Upper lobe of right lung (tissue), 1 donor: ENCODE measurements at places on chromosomes 1 and 21. TPM values are rescaled to one million over a fixed set of nuclear protein-coding genes. Genes with fewer than 3 reads are reported as not detected.

- DNase-seq = no peak
Observed at GRCh38 chr1:225146478-225146877, 217.0 kb downstream of the DNAH14 start.

DNA sequence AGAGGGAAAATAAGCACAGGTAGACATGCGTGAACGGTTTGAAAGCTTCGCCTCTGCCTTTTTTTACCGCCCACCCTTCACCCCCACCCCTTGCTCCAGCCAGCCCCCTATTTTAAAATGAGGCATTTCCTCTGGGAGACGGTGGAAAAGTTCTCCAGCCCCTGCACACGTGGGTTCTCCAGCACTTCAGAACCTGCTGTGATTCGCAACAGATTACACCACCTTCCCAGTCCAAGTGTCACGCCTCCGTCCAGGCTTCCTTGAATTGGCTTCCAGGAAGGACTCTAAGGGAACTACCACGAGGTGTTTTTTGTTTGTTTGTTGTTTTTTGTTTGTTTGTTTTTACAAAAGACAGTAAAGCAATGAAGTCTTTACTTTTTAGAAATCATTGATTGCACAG, 2.6 kb downstream of the LRRC7 start:
- no peak for DNase-seq

FCRL1 gene
- total RNA-seq = 1.4 TPM

GRCh38 chr1:116763787-116764465, 9.7 kb downstream of the CD2 start:
- no peak for DNase-seq

DNA sequence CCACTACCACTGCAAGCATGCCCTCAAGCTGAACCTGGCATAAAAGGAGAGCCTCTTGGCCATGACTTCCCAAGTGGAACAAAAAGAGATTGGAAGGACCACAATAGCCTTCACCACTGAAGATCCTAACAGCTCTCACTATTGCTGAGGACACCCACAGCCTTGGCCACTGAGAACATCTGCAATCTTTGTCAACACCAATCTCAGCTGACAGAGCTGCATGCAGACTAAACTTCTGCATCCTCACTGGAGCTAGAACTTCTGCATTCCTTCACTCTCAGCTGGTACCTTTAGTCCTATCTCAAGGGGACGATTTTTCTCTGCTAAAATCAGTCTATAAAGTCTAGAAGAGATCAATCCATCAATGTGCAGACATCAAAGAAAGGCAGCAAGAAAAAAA, 8.3 kb upstream of the FCRL2 start:
- DNase-seq = no peak

- DNase-seq = no peak
Observed at GRCh38 chr1:113976609-113977278, 2.5 kb upstream of the OLFML3 start.

- DNase-seq = no peak
Observed at GRCh38 chr1:185693654-185694053, 40.5 kb upstream of the HMCN1 start.

AADACL3 gene
- not detected for total RNA-seq

GRCh38 chr1:231106347-231106746, 55.5 kb upstream of the TRIM67 start:
- no peak for DNase-seq

APCS gene
- not detected for total RNA-seq

- DNase-seq = no peak
Observed at GRCh38 chr1:162327144-162327787, 49.4 kb downstream of the SPATA46 start.

DNA sequence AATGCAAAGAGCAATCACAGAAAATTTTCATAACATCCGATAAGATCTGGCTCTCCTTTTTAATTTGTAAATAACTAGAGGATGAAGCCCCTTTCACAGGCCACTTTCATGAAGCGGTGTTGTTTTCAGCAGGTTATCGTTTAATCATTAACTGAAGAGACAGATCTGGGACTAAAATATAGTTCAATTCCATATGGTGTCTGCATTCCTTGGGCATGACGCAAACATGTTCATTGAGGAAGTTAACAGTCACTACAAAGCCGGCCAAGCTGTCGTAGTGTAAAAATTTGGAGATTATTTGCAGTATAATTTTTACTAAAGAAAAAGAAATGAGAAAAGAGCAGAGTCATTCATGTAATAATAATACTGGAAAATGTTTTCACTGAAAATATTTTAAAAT, 565.2 kb upstream of the ADAMTS5 start:
- no peak for DNase-seq

GRCh38 chr1:193066606-193067005, 7.2 kb downstream of the RO60 start:
- no peak for DNase-seq

DNA sequence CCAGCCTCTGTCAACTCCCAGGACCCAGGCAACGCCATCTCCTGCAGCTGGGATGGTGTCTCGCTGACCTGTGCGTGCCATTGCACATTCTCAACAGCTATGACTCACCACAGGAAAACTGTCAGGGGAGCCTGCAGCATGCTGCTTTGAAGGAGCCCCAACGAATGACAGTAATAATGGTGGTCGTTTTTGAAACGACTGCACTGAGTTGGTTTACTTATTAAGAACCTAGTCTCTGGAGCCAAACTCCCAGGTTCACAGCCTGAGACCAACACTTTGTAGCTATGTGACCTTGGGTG, 21.6 kb downstream of the TCEA3 start:
- no peak for DNase-seq

- peak; percentile 41 for DNase-seq
Observed at GRCh38 chr1:54462597-54463258, 56.5 kb upstream of the SSBP3 start.

GRCh38 chr1:6056572-6056948, 10.9 kb downstream of the KCNAB2 start:
- DNase-seq = no peak

GRCh38 chr21:17514124-17514845, 1.4 kb downstream of the CXADR start:
- DNase-seq = no peak
